ENCODE measurements at places on chromosomes 1 and 21.

- peaks cover 26% of the 10 kb centered on the region for H3K4me1 ChIP-seq
- peaks cover under 1% of the 10 kb centered on the region for H3K36me3 ChIP-seq
- no peak overlapping the region for H3K4me3 ChIP-seq
- H3K27me3 ChIP-seq, result no peaks in the 10 kb centered on the region
- DNase-seq, result no peak
Measured at GRCh38 chr1:107897438-107898345, 67.3 kb downstream of the VAV3 start.

DNA sequence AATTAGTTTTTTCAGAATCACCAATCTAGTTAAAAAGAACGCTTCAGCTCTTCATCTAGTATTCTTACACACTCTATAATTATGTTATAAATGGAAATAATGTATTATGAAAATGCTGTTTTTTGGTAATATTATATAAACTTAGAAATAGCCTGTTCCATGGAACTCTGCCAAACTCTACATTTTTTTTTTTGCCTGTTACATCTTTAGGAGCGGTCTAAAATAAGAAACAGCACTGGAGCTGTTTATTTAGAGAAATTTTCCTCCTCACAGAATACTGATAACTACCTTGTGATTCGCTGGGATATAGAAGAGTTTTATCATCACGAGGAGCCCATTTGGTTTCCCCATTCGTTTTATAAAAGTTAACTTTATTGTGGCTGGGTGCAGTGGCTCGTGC, 58.5 kb downstream of the PKN2 start:
- H3K36me3 ChIP-seq, result peaks cover 24% of the 10 kb centered on the region
- H3K4me1 ChIP-seq, result peaks cover 11% of the 10 kb centered on the region
- H3K27me3 ChIP-seq, result no peaks in the 10 kb centered on the region
- no peak overlapping the region for H3K4me3 ChIP-seq
- H3K27ac ChIP-seq, result no peak overlapping the region
- DNase-seq, result no peak

- no peak overlapping the region for H3K27ac ChIP-seq
- no peak overlapping the region for H3K4me3 ChIP-seq
- no peaks in the 10 kb centered on the region for H3K27me3 ChIP-seq
- H3K36me3 ChIP-seq, result peaks cover 6% of the 10 kb centered on the region
- no peak for DNase-seq
- H3K4me1 ChIP-seq, result no peaks in the 10 kb centered on the region
Measured at GRCh38 chr1:7808253-7808844, 24.3 kb downstream of the PER3 start.

DNA sequence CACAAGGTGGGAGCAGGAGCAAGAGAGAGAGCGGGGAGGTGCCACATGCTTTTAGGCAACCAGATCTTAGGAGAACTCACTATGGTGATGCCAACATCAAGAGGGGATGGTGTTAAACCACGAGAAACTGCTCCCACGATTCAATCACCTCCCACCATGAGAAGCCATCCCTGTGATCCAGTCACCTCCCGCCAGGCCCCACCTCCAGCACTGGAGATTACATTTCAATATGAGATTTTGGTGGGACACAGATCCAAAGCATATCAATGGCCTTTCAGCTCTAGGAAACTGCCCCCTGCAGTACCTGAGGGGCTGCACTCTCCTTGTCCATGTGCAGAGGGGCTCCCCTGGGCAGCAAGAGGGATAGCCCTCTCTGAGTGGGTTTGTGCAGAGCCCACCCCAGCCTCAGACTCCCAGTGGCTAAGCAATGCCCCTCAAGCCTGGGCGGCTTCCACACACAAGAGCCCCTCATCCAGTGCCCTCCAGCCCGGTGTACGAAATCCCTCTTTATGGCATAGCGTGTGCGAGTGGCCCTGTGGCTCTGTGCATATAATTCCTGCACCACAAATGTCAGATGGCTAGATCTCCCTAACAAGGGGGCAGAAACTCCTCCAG, 15.5 kb upstream of the PRDM16 start:
- no peak for DNase-seq
- no peaks in the 10 kb centered on the region for H3K4me1 ChIP-seq
- H3K36me3 ChIP-seq, result no peaks in the 10 kb centered on the region
- H3K27me3 ChIP-seq, result no peaks in the 10 kb centered on the region
- no peak overlapping the region for H3K27ac ChIP-seq
- no peak overlapping the region for H3K4me3 ChIP-seq

- no peak overlapping the region for H3K4me3 ChIP-seq
- peaks cover 5% of the 10 kb centered on the region for H3K27me3 ChIP-seq
- no peaks in the 10 kb centered on the region for H3K4me1 ChIP-seq
- H3K27ac ChIP-seq, result no peak overlapping the region
Measured at GRCh38 chr1:40926441-40926840, 53.1 kb upstream of the CTPS1 start.

- H3K27ac ChIP-seq, result no peak overlapping the region
- no peak for DNase-seq
- H3K4me1 ChIP-seq, result peaks cover 12% of the 10 kb centered on the region
- peak overlapping the region; percentile 82 for H3K4me3 ChIP-seq
- H3K36me3 ChIP-seq, result no peaks in the 10 kb centered on the region
Measured at GRCh38 chr1:162023181-162023546, 505 bp downstream of the OLFML2B start.

- no peak overlapping the region for H3K4me3 ChIP-seq
- no peak overlapping the region for H3K27ac ChIP-seq
- H3K4me1 ChIP-seq, result no peaks in the 10 kb centered on the region
Measured at GRCh38 chr1:94303005-94303404, 65.6 kb upstream of the ARHGAP29 start.
